ENCODE measurements at places on chromosomes 4 and X.

DNA sequence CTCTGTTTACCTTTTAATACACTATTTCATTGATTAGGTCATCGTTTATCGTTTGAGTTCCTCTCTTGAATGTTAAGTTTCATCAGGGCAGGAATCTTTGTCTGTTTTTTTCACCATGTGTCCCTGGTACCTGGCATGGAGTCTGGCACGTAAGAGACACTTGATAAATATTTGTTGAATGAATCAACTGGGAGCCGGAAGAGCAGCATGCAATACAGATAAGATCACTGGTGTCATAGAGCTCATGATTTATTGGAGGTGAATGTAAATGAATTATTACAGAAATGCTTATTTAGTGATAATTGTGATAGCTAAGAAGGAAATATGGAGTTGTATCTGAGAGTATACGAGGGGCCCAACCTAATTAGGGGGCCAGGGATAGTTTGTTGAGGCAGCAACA lies 62.8 kb downstream of the UCHL1 start:
- DNase-seq: no peak

DNA sequence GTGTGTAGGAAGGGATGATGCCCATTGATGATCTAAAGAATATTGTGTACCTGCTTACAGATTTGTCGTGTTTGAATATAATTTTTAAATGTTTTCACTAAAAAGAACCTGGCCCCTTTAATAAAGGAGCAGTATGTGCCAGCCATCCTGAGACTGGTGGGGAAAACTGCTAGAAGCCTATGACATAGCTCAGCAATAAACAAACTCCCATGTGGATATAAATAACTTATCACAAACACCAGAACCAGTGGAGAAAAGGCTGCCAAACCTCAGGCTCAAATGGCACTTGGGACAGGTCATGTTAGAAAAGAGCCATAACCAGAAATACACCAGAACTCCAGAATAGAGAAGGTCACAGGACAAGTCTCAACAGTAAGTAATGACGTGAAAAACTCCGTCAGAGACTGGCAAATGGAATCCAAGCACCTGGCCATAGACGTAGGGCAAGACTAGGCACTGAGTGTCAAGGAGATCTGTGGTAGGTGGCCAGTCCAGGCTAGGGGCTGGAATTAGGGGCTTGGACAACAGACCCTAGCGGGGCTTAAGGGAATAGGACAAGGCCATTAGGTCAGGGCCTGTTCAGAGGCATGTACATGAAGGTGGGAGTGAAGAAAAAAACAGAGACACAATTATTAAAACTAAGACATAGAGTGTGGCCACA lies 11.7 kb upstream of the QRFPR start:
- DNase-seq: no peak

- DNase-seq: no peak
Observed at GRCh38 chr4:16672421-16672820, 226.0 kb downstream of the LDB2 start.

GRCh38 chr4:156656896-156657295 lies 314.7 kb downstream of the PDGFC start:
- DNase-seq: no peak

DNA sequence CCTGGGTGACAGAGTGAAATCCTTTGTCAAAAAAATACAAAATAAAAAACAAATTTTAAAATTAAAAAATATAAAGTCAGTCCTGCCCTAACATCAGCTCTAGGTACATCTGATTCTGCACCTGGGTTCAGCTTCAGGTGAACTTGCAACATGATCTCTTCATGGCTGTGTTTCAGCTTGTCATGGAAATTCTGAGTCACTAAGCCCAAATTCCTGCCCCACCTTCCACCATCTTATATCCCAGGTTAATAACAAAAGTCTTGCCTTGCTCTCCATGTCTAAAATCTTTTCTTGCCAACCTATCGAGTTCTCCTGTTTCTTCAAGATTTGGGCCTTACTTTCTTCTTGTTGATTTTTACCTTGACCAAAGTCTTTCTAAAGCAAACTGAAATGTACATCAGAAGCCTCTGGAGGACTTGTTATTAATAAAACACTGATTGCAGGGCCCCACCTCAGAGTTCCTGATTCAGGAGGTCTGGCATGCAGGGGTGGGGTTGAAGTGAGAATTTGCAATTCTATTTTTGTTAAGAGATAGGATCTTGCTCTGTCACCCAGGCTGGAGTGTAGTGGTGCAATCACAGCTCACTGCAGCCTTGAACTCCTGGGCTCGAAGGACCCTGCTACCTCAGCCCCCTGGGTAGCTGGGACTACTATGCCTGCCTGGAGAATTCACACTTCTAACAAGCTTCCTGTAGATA lies 125.8 kb upstream of the VCX3A start:
- DNase-seq: no peak

- no peak for DNase-seq
Observed at GRCh38 chrX:71160475-71160874, 15.8 kb downstream of the NLGN3 start.

GRCh38 chrX:39817754-39818470 lies 279.8 kb downstream of the BCOR start:
- no peak for DNase-seq

DNA sequence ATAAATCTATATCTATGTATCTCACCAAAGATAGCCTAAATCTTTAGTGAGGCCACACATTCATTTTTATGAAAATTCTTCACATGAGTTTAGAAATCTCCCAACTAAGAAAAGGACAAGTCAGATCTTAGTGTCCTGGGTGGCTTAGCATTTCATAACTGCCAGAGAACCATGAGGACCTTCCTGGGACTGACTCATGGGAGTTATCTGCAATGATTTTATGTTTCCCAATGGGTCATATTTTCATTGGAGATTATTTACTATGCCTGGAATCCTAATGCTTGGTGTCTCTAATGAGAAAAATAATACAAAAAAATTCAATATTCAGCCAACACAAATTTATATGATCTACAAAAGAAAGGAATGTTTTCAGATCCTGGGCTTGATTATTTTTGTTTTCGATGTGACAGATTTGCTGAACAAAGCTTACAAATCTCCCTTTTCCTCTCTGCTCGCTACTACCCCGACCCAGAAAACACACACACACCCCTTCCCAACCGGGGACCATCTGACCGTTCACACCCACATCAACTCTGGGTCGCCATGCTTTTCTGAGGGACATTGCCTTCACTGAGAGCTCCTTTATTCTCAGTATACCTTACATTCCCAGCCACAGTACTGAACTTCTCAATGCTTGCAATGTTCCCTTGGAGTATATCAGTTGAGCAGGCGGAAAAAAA lies 40.1 kb downstream of the SORBS2 start:
- peak; percentile 27 for DNase-seq

DNA sequence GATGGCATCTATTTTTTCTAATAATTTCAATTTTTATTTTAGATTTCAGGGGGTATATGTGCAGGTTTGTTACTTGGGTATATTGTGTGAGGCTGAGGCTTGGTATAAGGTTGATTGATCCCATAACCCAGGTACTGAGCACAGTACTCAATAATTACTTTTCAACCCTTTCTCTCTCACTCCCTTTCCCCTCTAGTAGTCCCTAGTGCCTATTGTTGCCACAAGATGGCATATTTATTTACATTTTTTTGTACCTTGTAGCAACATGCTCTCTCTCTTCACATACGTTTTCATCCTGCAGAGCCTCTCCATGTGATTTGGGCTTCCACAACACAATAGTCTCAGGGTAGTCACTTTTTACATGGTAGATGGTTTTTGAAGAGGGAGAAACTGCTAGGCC lies 172.0 kb downstream of the ATOH1 start:
- no peak for DNase-seq

GRCh38 chr4:105148356-105148755 lies 1.7 kb downstream of the TET2 start:
- no peak for DNase-seq

- no peak for DNase-seq
Observed at GRCh38 chrX:118560489-118560888, 64.9 kb downstream of the DOCK11 start.

GRCh38 chr4:87093443-87094123 lies 126.8 kb downstream of the KLHL8 start:
- DNase-seq: peak; percentile 57

DNA sequence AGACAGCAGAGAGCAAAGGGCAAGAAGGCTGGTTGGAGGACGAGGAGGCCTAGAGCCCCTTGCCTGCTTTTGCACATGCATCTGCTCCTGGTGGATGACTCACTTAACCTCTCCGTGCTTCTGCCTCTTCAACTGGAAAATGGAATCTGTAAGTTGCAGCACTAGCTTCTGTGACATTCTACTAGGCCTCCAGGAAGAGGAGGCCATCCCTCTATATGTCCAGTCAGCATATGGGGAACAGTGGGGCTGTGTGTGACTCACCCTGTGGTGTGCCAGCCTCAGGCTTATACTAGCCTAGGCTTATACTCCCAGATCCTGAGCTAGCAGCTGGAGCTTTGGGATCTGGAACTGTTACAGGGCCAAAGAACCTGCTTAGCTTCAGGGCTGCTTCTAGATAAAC lies 36.0 kb downstream of the RTL9 start:
- DNase-seq: no peak

DNA sequence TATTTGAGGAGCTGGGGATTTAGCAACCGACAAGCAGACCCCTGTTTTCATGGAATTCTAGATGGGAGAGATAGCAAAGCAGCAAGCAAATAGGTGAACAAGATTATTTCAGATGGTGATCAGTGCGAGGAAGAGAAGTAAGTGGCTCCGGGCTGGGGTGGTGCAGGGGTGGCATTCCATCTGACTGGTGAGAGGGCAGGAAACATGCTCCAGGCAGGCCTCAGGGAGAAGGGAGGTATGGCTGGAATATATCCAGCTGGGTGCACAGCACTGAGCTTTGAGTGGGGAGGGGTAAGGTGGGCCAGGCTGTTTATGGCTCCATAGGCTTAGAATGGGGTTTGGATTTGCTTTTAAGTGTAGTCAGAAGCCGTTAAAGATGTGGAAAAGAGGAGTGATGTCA lies 21.2 kb downstream of the PTTG2 start:
- DNase-seq: no peak

DNA sequence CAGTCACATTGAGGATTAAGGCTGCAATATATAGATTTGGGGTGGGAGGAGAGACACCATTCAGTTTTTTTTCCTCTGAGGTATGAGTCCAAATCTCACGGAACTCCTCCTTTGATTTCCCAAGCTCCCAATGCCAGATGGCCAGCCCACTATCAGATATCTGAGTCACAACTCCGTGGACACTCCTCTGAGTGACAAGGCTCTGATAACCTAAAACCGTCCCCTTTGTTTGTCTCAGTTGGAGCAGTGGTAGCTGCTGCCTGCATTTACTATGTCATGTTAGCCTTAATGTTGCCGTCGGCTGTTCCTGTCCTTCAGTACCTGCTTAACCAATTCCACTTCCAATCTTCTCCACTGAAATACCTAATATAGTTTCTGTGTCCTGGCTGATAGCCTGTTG lies 107.3 kb downstream of the DTHD1 start:
- no peak for DNase-seq

GRCh38 chr4:120236873-120237272 lies 170.2 kb upstream of the MAD2L1 start:
- no peak for DNase-seq

DNA sequence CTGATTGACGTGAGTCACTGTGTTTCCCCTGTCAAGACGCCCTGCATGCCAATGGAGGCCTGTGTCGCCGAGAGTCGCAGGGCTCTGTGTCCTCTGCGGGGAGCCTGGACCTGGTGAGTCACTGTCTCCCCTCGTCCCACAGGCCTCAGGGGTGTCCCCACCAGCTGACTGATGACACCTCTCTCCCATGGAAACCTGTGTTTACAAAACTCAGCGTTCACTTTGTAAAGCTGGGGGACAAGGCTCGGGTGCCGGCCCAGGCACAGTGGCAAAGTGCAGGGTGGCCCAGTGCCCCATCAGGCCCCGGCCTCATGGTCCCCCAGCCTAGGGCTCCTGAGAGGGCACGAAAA lies 21.2 kb upstream of the HGFAC start:
- DNase-seq: no peak

DNA sequence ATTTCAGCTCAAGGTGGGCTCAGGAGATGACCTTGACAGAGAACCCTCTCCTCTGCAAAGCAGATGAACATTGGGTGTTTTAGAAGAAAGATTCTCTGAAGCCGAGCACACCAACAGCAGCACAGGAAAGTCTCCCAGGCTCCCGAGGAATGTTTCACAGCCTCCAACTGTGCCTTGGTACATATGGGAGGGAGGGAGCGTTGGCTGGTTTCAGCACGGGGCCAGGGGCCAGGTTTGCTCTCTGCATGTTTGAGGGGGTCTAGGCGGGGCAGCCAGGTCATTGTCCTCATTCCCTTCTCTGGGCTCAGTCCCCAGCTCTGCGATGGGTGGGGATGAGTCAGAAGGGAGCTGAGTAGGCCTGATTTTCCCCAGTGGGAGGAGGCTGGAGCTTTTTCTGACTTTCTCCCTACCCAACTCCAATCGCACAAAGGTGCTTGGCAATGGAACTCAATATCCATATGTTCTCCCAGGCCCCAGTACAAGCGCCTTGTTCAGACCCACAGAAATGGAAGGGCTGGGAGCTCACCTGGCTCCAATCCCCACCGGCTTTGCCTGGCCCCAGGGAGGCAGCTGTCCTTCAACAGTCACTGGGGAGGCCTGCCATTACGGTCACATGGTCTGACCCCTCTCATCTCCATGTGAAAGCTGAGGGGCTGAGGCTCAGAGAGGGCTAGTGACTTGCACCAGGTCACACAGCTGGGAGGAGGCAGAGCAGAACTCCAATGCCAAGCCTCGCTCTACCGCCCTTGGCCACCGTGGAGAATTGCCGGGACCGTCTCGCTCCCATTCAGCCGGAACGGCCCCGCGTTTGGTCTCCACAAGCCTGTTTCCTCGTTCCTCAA lies 108.4 kb upstream of the AFAP1 start:
- no peak for DNase-seq
